Activated gamma-delta T cell treated with Interleukin-2 at 50 U/mL for 16 hours (primary cell): ENCODE measurements at places on chromosomes 11 and 22.

GRCh38 chr11:36057379-36058042 lies 113.6 kb downstream of the LDLRAD3 start:
- no peak for DNase-seq

GRCh38 chr11:86136538-86136937 lies 67.7 kb upstream of the PICALM start:
- no peak for DNase-seq

- no peak for DNase-seq
These were observed 7.8 kb upstream of the RRM1 start for GRCh38 chr11:4086575-4087353.

- no peak for DNase-seq
These were observed 55.1 kb downstream of the NOX4 start for GRCh38 chr11:89436071-89436470.

- no peak for DNase-seq
These were observed 11.7 kb upstream of the ARFGAP3 start for GRCh38 chr22:42868751-42869251.

DNA sequence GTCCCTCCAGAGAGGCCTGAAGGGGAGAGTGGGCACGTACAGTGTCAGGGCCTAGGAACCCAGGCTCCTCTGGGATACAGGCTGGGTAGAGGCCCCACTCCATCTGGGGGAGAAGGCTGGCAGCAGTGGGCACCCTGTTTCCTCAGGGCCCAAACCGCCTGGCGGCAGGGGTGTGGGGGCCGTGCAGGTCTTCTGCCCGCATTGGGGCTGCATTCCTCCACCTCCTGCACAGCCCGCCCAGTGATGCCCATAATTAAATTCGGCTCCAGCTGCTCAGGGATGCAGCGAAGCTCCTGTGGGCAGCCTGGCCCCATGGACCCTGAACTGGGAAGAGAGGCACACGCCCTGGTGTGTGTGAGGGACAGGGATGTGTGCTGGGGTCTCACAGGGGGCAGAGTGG lies 35.4 kb downstream of the KCNQ1OT1 start:
- no peak for DNase-seq

GRCh38 chr11:18243783-18244362 lies 4.6 kb downstream of the SAA2 start:
- peak; percentile 59 for DNase-seq

DNA sequence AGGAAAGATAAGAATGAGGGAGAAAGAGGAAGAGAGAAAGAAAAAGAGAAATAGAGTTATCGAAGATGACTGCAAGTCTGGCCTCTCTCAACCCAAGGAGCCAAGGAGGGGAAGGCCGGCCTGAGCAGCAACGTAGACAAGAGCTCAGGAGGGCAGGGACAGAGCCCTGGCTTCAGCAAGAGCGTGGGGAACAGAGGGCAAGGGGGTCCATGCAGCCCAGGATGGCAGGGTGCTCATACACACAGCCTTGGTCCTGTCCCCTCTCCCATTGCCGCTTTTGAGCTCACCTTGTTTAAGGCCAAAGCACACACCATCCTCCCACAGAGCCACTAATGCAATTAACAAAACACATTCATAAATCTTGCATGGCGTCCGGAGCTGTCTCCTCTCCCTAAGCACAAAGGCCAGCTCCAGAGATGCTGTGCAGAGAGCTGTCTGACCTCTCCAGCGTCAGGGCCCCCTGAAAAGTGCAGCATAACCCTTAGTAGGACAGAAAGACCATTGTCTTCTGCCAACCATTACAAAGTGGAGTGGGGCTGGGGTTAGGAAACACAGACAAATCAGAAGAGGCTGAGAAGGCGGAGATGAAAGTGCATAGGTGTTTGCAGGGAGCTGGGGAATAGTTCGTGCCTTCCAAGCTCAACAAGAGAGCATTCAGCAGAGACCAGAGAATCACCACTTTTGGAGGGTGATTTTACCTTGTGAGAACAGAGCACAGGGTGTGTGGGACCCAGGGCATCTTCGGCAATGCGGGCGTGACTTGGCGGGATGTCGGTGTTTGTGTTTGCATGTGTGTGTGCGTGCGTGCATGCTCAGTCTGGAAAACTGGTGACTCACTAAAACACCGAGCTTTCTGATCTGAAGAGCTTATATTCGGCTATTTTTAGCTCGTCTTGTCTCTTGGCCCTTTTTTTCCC lies 28.2 kb upstream of the JAM3 start:
- no peak for DNase-seq

GRCh38 chr11:18000760-18001159 lies 12.1 kb downstream of the SERGEF start:
- no peak for DNase-seq

DNA sequence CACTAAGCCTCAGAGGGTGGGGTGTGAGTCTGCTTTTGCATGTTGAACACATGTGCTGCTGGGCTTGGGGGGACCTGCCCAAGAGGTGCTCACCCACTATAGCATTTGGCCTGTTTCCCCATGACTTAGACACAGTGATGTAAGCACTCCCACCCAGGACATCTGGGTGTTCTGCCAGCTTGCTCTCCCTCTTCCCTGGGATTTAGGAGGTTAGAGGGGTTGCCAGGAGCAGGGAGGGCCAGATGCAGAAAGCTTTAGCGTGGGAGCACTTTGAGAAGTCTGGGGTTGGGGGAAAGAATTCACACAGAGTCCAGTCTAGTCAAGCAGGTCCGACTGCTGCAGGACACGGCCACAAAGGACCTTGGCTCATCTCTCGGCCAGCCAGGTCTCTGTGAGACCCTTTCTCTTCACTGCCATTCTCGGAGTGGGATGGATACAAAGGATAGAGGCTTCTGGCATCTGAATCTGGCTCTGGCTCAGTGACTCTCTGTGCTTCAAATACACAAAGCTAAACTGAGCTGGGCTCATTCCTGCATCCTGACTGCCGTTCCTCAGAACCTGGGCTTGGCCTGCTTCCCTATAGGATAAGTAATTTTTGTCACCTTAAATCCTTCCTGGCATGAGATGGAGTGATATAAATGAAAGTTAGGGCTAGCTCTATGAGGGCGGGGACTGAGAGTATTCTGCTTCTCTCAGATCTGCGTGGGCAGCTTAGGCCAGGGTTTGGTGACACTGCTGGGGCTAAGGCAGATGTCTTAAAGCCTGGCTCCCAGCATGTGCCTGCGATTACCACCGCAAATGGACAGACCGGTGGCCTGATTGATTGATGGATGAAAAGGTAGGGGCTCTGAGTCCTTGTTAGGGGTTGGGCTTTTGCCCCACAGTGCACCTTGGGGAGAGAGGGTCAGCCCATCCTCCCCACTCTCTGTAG lies 14.5 kb downstream of the USP2 start:
- DNase-seq, result no peak

DNA sequence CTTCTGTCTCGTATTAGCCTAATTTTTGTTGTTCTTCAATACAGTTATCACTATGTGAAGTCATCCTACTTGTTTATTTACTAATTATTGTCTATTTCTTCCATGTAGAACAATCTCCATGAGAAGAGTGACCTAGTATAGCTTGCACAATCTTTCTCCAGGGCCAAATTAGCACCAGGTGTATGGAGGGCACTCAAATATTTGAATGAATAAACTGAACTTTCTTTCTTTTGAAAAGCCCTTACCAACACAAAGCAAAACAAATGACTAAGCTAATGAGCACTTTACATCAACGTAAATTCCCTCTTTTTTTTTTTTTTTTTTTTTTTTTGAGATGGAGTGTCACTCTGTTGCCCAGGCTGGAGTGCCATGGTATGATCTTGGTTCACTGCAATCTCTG lies 34.2 kb downstream of the ABTB2 start:
- DNase-seq, result no peak

GRCh38 chr11:83933008-83933407 lies 646.8 kb upstream of the CCDC90B start:
- no peak for DNase-seq

GRCh38 chr22:47298017-47298785 lies 535.8 kb downstream of the TBC1D22A start:
- no peak for DNase-seq
